ENCODE measurements at places on chromosomes 3 and 15.

DNA sequence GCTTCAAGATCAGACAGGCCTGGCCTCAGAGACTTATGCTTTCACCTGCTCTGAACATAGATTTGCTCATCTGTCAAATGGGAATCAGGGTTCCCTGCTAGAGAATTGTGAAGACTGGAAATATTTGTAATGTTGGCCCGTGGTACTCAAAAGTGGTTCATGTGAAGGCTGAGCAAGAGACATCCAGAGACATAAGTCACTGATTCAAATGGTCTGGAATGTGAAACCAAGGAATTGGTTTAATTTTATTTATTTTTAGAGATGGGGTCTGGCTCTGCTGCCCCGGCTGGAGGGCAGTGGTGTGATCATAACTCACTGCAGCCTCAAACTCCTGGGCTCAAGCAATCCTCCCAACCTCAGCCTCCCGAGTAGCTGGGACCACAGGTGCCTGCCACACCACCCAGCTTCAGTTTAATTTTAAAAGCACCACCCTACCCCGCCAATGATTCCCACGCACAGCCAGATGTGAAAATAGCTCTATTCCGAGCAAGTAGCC lies 60.1 kb downstream of the DAPK2 start:
- DNase-seq, result no peak

GRCh38 chr3:54950391-54951003 lies 22.6 kb upstream of the LRTM1 start:
- no peak for DNase-seq

- no peak for DNase-seq
Measured at GRCh38 chr3:177446165-177446601, 248.9 kb upstream of the TBL1XR1 start.

GRCh38 chr15:89845305-89845893 lies 30.7 kb upstream of the ANPEP start:
- no peak for DNase-seq

DNA sequence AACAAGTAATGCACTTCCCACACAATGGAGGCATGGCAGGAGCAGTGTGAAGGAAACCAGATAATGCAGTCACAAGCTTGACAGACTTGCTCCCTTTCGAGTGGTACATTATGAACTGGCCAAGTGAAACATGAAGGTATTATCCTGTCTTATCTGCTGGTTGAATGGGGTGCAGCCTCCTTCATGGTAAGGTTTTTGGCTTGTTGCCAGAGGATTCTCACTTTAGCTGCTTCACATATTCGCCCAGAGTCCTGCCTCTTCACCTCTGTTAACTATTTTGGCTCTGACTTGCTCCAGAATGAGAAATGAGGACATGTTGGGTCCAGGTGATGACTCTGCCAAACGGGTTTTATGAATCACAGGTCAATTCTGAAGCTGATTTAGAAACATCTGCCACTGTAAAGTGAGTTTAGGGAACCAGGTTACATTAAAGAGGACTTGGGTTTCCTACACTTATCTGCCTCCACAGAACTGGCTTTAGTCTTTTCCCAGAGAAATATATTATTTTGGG lies 19.5 kb upstream of the CCDC39 start:
- DNase-seq, result no peak

DNA sequence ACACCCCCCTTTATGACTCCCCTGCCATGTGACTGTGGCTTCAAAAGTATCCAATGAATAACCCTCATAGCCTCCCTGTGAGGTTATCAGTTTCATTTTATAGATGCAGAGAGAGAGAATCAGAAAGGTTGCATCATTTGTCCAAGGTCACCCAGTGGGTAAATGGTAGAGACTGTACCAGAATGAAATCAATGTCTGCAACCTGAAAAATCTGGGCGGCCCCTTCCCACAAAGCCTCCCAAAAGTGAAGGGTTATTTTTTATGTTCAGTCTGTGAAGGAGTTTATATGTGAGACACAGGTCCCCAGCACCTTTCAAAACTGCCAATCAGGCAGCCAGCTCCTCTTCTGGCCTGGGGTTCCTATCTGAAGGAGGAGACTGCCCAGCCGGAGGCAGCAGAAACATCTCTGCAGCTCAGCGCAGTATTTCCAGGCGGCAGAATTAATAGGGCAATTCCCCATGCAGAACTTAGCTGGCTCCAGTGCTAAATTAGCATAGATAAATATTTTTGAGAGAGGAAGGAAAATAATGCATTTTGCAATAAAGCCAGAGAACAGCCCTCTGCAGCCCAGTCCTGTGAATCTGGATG lies 130.8 kb upstream of the PRR20G start:
- DNase-seq, result no peak

DNA sequence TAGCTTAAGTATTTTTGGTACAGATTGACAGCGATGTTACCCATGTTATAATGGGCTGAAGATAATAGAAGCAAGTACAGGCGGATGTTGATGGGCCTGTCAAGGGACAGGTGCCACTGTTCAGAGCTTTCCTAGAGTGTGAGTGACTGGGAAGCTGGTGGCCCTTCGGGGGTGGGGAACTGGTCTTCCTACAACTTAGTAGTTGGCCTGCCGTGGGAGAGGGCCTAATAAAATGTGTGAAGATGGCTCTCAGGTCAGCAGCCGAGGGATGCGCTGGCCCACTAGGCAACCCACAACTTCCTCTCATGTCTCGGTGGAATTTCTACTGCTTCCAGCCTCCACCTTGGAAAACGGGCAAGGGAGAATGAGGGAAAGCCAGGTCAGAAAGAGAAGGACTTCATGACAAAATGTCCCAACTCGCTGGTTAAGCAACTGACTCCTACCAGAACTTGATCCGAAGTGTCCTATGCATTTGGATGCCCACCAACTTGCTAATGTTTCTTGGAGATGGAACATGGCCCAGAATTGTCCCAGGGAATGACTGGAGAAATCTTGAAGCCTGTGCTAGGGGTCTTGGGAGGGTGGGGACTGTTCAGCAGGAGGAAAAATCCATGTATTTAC lies 1.4 kb downstream of the GYG1 start:
- no peak for DNase-seq

DNA sequence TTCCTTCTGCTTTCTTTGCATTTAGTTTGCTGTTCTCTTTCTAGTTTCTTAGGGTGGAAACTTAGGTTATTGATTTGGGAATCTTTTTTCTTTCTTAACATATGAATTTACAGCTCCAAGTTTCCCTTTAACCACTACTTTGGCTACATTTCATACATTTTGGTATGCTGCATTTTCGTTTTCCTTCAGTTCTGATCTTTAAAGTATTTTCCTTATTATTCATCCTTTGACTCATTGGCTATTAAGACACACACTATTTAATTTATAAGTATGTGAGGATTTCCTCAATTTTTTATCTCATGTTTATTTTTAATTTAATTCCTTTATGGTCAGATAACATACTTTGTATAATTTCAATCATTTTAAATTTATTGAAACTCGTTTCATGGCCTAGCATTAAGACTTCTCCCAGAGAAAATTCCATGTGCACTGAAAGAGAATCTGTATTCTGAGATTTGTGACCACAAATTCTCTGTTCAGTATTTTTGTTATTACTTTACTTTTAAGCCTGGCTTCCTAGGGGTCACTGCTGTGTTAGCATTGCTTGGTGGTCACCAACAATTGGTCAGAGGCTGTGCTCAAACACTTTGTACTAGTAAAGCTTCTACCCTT lies 87.7 kb downstream of the CFAP20DC start:
- no peak for DNase-seq

DNA sequence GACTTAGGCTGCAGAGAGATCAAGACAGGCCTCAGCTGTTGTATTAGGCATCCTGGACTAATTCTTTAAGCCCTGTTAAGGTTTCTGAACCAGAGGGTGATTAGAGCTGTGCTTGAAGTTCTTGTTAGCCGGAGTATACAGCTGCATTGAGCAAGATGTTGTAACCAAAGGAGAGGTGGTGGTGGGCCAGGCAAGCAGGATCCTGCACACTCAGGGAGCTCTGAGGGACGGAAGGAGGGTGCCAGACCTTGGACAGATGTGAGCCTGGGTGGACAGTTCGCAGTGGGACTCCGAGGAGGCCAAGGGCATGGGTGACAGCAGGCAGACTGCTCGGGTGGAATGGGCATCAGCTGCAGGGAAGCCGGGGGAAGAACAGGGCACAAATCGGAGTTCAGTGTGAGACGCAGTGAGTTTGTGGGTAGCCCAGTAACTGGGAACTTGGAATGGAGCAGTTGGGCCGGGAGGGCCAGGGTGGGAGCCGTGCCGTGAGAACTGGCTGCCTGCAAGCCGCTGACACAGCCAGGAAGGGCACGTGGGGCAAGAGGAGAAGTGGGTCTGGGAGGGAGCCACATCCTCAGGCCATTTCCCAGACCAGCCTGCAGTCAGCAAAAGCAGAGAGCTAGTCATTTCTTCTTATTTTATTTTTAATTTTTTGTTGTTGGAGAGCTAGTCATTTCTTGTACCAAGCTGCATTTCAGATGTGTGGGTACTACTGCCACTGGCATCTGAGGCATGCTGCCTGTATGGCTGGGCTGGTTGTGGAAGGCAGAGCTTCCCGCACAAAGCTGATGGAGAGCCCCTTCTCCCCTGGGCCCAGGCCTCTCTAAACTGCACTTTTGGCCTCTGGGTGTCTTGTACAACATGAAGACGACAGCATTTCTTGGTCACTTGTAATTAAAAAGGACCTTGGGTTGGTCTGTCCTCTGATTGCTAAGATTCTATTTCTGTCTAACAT lies 61.0 kb downstream of the PGPEP1L start:
- no peak for DNase-seq

GRCh38 chr3:74883222-74883621 lies 268.8 kb upstream of the CNTN3 start:
- no peak for DNase-seq

- no peak for DNase-seq
Measured at GRCh38 chr3:66066963-66067617, 28.4 kb upstream of the MAGI1 start.

- peak; percentile 39 for DNase-seq
Measured at GRCh38 chr3:130276203-130276803, 69.2 kb upstream of the COL6A5 start.

DNA sequence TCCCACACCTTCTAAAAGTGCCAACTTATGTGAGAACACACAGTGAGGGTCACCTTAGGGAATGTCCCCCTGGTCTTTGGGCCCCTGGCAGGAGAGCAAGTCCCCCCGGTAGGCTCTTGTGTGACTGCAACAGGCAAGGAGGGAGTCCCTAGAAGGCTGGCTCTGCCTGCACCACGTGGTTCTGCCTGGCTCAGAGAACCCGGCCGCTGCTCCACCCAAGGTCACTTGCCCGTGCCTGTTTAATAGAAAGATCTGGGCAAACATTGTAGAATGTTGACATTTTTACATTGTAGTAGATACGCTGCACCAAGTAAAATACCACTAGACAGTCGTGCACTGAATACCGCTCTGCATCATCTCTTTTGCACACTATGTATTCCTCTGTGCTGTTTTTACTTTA lies 21.9 kb downstream of the GABRA5 start:
- no peak for DNase-seq

DNA sequence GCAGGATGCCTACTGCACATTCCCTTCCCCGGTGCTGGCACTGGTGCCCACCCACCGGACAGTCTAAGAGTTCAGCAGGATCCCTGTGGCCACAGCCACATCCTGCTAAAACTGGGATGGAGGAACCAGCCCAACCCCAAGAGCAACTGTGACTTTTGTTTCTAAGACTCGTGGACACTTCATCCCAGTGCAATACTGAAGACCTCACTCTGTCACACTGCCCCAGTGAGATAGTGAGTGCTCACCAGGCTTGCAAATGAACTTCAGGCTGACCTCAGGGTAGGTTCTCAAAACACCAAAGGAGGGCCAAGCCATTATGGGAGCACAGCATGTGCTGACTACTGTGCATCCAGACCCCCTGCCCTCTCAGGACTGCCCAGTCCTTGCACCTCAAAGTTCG lies 46.7 kb upstream of the MTMR14 start:
- no peak for DNase-seq

GRCh38 chr3:157491136-157491535 lies 12.1 kb downstream of the VEPH1 start:
- DNase-seq, result no peak

DNA sequence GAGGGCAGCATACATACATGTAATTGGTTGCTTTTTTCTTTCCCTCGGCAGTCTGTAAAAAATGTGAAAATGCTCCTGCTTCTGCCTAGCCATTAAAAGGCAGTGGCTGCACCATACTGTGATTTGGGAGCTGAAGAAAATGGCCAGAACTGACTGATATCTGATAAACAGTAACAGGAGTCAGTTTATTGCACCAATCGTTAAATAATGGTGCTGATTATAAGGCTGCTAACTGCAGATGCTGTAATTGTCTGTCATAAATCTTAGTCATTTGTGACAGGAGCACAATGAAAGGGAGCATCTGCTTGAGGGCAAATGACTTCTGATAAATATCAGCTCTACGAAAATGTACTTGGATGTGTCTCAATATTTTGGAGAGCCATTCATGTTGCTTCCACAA lies 263.1 kb upstream of the DNAJC19 start:
- no peak for DNase-seq

DNA sequence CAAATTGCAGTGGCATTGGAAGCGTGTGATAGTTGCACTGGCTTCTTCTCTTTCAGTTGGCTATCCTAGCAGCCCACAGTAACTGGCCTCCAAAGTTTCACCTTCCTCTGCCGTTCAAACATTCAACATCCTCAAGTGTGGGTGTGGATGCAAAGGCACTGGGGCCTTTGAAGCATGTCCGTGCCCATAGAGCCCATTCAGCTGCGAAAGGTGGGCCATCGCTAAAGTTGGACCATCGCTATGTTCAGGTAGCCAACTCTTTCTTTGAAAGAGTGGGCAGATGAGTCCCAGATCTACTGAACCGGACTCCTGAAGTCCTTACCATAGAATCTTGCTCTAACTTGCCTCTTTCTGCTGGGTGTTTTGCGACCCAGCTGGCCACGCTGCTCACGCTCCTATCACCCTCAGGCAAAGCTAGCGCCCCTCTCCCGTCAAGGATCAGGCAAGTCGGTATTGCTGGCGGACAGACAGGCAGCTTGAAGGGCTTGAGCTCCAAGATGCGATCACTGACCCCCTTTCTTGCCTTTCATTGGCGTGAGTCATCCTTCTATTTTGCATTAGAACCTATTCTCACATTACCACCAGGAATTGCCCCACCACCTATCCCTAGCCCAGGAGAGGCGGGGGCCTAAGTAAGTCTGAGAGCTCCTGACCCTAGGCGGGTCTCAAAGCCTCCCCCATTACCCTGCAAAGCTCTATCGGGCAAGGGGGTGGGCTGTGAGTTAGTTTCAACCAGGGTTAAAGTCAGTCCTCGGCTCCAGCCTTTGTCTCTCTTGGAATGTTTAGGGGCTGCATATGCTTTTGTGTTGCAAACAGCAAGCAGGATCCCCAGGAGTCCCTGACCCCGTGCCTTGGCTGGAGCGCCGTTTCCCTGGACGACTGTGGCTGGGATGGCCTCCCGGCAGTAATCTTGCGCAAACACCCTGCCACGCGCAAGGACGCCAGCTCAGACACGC lies 28.7 kb downstream of the ZIC4 start:
- DNase-seq, result peak; percentile 92

DNA sequence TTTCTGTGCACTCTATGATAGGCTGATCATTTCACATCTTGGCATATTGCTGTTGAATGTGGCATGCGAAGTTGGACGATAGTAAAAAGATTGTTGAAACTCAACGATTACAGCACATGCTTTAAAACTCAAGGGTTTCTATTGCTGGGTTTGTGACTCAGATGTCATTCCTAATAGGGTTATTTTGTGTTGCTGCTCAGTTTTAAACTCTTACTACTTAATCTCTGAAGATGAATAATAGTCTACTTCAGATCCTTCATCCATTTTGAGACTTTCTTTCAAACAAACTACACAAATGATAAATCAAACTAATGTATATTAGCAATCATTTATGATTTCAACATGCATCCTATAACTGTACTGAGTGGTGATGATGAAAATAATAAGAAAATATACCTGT lies 71.3 kb upstream of the MBNL1 start:
- DNase-seq, result no peak

Data from NT2/D1 (cell line).